ENCODE measurements at places on chromosomes 4 and X.

GRCh38 chr4:1246901-1247863 lies 1.7 kb downstream of the CTBP1 start:
- DNase-seq, result peak; percentile 33

DNA sequence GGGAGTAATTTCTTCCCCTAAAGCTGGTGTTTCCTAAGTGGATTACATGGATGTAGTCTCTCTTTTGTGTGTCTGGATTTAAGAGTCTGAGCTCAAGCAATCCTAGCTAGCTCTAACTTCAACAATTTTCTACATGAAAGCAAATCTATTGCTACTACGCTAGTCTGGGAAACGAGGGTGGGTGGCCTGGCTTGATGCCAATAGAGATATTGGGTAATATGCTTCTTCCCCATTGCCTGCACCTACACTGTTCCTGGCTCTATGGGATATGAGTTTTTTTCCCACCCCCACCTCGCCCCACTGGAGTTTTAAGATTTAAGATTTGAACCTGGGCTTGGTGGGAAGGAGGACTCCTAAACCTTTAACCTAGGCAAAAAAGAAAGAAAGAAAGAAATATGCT lies 158.8 kb downstream of the RBM46 start:
- DNase-seq, result no peak

- no peak for DNase-seq
Observed at GRCh38 chr4:169945636-169946035, 80.6 kb downstream of the MFAP3L start.

GRCh38 chr4:173669460-173670179 lies 139.6 kb upstream of the HAND2 start:
- no peak for DNase-seq

- no peak for DNase-seq
Observed at GRCh38 chr4:107902715-107903114, 28.6 kb upstream of the CYP2U1 start.

- DNase-seq, result no peak
Observed at GRCh38 chr4:2860391-2861348, 17.0 kb downstream of the ADD1 start.

Data from activated naive CD4-positive, alpha-beta T cell treated with anti-CD3 and anti-CD28 coated beads, Interleukin-2, amount 50 U/mL, for 16 hours (primary cell).